ENCODE measurements at places on chromosomes 1 and 21.

DNA sequence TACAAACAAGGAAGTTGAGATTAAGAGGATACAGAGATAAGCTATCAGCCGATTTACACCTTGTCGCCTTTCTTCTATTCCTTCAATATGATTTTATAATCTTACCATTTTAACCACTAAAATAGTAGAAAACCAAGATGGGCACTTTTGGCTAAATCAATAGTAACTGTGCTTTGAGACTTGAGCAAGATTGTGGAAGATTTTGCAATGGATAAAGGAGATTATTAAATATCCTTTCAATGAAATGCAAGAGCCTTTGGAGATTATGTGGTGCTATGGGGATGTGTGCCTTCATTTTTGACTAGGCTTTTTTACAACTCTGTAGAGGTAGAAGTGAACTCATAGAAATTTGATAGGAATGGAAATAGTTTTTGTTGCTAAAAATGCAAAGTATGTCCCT, 33.7 kb downstream of the ADAMTS1 start:
- DNase-seq = no peak

GRCh38 chr1:12712076-12712475, 3.8 kb upstream of the AADACL3 start:
- no peak for DNase-seq

GRCh38 chr1:101187297-101187696, 49.5 kb upstream of the S1PR1 start:
- no peak for DNase-seq

GRCh38 chr1:162364498-162364897, 12.2 kb downstream of the SPATA46 start:
- no peak for DNase-seq

GRCh38 chr1:87044424-87044823, 130.0 kb downstream of the HS2ST1 start:
- DNase-seq = no peak

GRCh38 chr21:36265431-36265830, 54.6 kb upstream of the MORC3 start:
- DNase-seq = no peak

DNA sequence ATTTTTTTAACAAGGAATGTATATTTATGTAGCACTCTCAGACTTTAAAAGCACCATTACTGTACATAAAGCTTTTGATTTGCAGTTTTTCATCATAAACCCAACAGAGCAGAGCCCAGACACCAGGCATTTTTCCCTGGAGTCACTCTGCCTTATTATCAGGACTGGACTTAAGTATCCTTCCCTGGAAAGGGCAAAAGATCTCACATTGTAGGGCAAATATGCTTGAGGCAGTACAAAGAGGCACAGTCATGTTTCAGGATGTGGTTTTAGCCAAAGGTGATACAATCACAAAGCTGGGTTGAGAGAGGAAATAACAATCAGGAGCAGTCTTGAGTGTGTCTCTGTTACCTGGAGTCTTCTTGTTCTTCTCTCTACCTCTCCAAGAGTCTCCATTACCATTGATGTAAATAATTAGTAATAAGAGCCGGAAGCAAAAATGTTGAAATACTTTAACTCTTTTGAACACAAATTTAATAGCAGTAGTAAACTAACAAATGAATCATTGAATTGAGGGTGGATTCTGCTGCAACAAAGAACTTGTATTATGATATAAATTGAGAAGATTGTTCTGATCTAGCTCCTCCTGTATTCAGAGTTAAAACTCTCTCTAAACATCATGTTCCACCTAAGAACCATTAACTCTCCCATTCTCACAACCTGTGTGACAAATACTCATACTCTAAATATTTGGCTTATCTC, 160.5 kb downstream of the LTN1 start:
- no peak for DNase-seq

DNA sequence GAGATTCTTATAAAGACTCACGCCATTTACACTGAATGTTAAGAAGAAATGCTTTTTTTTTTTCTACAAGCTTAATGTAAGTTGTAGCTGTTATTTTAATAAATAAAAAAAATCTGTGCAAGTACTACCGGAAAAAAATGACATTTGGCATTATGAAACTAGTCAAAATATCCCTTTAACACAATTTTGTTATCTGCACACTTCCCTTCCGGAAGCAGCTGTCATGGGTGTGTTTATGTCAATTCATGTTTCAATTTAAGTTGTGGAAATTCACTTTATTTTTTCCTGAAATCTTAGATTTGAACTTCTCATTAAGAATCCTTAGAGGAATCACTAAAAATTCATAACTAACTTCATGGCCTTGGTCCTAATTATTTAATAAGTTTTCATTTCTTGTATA, 308.1 kb downstream of the KCTD3 start:
- DNase-seq = no peak

GRCh38 chr1:109959974-109960744, 24.4 kb upstream of the AHCYL1 start:
- peak; percentile 33 for DNase-seq

DNA sequence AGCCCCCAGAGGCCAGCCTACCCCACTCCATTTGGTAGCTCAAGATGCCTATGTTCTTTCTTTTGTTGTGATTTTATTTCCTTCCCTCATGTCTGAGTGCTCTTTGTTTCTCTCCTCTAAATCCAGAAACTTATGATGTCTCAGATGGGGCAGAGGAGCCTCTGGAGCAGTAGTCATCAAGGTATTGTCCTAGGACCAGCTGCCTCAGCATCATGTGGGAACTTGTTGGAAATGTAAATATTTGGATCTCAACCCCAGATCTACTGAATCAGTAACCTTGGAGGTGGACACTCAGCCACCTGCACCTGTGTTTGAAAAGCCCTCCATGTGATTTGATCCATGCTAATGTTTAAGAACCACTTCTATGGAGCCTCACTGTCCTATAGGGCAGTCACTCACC, 593.1 kb upstream of the PLXNA2 start:
- DNase-seq = no peak

DNA sequence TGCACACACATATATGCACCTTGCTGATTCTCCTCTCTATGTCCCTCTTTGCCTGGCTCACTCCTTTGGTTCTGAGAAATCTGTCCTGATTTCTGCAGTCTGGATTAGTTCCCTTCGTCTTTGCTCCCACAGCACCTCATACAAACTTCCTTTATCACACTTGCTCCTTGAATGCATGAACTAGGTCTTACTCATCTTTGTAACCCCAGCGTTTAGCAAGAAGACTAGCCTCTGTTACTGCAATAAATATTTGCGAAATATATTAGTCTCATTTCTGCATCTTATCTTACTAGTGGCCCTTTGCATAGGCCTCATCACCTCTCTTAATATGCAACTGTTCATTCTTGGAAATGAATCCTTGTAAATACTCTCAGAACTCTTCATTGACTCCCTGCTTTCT, 11.4 kb downstream of the SMYD2 start:
- no peak for DNase-seq

- no peak for DNase-seq
These were observed 154.1 kb downstream of the PHTF1 start for GRCh38 chr1:113605146-113605545.

DNA sequence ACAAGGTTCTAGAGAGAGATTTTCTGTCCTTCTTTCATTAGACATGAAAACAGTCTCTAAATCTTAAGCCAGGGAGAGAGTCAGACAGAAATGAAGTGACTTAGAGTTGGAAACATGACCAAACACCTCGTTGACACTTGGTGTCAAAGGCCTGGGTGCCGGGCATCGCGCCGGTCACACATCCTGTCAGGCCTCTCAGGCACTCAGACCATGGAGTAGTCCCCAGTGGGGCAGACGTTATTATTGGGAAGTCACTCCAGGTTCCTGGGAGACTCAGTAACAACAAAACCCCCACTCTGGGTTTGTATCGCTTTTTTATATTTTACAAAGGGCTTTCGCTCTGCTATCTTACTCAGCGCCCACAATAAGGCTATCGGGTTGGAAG, 25.8 kb downstream of the KCNN3 start:
- no peak for DNase-seq

- DNase-seq = no peak
These were observed 11.3 kb upstream of the IL22RA1 start for GRCh38 chr1:24154215-24154614.

DNA sequence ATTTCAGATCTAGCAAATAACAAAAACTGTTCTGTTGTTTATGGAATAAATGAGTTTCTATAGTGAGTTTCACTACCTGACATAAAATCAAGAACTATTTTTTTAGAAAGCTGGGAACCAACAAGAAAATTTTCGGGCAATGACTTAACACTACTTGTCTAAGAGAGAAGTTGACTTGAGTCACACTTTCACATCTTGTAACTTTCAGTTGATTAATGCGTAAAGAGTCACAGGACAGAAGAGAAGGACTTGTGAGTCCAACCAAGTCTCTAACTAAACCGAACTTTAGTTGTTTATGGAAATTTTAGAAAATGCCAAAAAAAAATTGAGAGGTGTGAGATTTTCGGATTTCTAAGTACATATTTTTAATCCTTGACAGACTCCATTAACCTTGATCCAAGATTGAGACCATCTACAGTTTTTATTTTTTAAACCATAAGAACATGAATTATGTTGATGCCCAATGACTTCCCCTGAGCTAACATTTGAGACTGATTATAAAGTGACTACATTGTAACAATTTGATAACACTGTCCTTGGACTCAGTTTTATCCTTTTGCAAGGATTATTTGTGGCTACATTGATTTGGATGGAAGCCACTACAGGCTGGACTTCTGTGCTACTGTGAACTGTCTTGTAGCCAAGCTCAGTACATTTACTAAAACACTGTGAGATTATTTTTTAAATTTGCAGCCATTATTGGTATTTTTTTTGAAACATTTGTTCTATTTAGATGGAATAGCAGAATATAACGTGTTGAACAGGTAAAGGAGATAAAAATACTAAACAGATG, 284.0 kb downstream of the PTPRC start:
- no peak for DNase-seq

DNA sequence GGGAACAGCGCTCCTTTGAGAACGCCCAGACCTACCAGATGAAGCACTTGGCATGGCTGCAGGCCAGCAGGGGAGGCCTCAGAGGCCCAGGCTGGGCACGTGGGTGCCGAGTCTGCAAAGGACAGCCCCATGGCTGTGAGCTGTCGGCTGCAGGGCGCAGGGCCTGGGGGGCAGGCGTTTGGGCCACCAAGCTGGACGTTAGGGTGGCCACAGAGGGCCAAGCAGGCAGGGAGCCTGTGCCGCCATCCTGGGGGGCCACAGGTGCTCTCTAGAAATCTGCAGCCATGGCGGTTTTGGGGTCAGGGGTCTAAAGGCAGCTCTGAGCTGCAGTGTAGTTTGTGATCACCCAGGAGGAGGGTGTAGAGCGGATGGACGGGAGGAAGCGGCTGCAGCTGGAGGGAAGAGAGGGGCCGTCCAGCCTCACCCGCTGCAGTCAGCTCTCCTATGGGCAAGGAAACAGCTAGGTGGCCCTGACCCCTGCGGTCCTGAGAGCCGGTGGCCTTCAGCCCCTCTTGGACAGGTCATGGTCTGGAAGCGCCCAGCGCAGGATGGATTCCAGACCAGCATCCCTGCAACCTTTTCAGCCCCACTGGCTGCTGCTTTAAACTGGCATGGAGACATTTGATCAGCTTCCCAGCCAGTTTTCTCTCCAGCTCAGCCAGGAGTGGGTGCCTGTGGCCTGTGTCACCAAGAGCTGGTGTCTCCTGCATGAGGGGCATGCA, 11.0 kb downstream of the IBA57 start:
- no peak for DNase-seq

DNA sequence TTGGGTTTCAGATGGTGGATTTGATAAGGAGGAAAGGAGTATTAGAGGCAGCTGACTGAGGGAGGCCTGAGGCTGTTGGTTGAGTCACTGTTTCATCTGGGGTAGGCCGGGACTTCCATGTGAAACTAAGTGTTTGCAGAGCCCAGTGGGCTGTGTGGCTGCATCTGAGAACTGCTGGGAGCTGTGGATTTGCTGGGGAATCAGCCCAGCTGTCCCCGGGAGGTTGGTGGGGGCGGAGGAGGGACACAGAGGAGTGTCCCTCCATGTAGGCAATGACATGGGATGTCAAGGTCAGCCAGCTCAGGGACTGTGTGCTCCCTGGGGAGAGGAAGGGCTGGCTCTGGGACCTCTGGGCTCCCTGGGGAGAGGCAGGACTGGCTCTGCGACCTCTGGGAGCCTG, 36.4 kb downstream of the SLC2A7 start:
- DNase-seq = no peak

GRCh38 chr1:77900687-77901293, 12.4 kb downstream of the NEXN start:
- no peak for DNase-seq

GRCh38 chr21:45985471-45986315, 4.1 kb downstream of the COL6A1 start:
- DNase-seq = no peak

- no peak for DNase-seq
These were observed 190.4 kb upstream of the KCTD3 start for GRCh38 chr1:215376544-215377264.

DNA sequence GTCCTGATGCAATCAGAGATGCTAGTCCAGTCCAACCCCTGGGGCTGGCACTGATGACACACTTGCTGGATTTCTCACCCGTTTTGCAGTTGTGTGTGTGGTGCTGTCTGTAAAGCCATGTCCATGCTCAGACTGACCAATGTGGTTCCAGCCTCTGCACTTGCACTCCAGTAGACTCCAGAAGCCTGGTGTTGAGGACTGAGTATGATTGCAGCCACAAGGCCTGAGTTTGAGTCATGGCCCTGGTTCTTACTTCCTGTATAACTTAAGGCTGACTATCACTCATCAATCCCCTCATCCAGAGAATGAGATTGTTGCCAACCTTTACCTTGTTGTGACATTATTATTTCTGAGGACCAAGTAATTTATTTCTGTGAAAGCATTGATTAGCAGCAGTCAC, 34.8 kb upstream of the IKBKE start:
- no peak for DNase-seq

GRCh38 chr1:19793360-19794046, 6.2 kb downstream of the TMCO4 start:
- DNase-seq = no peak

DNA sequence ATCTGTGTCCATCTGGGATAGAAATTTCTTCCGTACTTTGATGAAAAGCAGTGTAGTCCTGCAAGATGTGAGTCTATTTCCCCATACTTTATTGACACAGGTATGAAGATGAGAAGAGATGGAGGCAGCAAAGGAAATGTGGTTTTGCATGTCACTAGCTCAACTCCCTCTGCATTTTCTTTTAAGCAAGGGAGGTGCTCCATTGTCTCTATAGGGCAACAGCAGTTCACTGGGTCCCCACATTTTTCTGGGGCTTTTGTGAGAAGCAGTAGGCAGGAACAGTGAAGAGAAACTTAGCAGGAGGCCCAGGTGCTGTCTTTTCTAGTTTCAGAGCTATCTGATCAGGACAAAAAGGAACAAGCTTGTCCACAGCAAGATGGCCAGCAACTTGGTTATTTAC, 37.1 kb downstream of the C21orf91 start:
- no peak for DNase-seq

GRCh38 chr1:83029050-83029449, 969.9 kb downstream of the TTLL7 start:
- DNase-seq = no peak
